ENCODE measurements at places on chromosomes 11 and 22. TPM values are rescaled to one million over a fixed set of nuclear protein-coding genes. Genes with fewer than 3 reads are reported as not detected.

ASCC2 gene
- total RNA-seq, result 28.7 TPM

GTSE1 gene
- 19.8 TPM for total RNA-seq

GAL gene
- total RNA-seq, result not detected

UPB1 gene
- total RNA-seq, result 0.05 TPM

TMX2 gene
- total RNA-seq, result 166 TPM

PDGFD gene
- 30.0 TPM for total RNA-seq

ARHGAP32 gene
- 8.5 TPM for total RNA-seq

BTBD18 gene
- total RNA-seq, result not detected

HYLS1 gene
- total RNA-seq, result 7.1 TPM

DEFB131B gene
- not detected for total RNA-seq

PRR33 gene
- not detected for total RNA-seq

OR52A1 gene
- total RNA-seq, result not detected

ABTB2 gene
- total RNA-seq, result 3.2 TPM

LMO2 gene
- 0.84 TPM for total RNA-seq

SYT8 gene
- total RNA-seq, result not detected

KRTAP5-1 gene
- not detected for total RNA-seq

CLCF1 gene
- 22.6 TPM for total RNA-seq

CHRNA10 gene
- 0.86 TPM for total RNA-seq

FERMT3 gene
- not detected for total RNA-seq

SLC25A45 gene
- total RNA-seq, result 1.1 TPM

RBMXL2 gene
- not detected for total RNA-seq

A4GALT gene
- 2.5 TPM for total RNA-seq

OR8G1 gene
- total RNA-seq, result not detected

PHF5A gene
- 69.0 TPM for total RNA-seq

ASCL2 gene
- total RNA-seq, result not detected
